ENCODE measurements at places on chromosomes 4 and X.

DNA sequence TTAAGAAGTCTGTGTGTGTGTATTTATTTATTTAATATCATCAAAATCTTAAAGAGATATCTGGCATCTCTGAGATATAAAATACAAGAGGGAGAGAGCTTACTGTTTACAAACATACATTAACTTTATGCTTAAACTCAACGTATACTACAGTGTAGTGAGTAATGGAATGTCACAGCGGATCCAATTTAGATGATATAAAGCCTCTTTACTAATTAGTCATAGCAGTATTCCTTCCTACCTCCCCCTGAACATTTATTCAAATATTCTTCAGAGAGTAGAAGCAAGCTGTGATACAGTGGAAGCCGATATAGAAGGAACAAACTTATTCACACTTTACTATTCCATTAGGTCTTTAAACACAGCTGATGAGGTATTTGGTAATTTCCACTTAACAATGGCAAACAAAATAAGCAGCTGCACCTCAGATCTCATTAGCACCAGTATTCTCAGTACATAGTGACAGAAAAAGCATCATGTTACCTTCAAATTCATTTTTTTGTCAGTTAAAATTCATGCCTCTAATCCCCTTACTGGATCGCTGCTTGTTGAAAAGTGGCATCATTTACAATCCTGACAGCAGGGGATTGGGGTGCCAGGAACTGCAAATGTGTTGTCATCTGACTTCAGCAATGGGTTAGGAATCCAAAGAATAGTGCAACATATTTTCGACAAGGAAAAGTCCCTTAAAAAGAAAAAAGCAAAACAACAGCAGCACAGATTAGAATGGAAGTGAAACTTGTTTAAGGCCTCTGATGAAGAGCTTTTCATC is 658.7 kb upstream of the EPHA5 start:
- no peak for DNase-seq

DNA sequence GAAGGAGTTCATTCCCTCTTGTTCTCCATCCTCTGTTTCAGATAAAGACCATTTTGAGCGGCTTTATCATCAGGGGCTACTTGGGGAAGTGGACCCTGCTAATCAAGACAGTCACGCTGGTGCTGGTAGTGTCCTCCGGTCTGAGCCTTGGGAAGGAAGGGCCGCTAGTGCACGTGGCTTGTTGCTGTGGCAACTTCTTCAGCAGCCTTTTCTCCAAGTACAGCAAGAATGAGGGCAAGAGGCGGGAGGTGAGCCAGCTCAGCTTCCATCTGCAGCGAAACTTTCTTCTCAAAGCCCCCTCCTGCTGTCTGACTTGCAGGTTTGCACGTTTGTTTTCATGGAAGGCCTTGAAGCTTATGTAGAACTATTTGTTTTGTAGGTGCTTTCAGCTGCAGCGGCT is 49.5 kb downstream of the CLCN4 start:
- no peak for DNase-seq

- DNase-seq = no peak
Measured at GRCh38 chrX:13868591-13868990, 51.7 kb upstream of the GPM6B start.

DNA sequence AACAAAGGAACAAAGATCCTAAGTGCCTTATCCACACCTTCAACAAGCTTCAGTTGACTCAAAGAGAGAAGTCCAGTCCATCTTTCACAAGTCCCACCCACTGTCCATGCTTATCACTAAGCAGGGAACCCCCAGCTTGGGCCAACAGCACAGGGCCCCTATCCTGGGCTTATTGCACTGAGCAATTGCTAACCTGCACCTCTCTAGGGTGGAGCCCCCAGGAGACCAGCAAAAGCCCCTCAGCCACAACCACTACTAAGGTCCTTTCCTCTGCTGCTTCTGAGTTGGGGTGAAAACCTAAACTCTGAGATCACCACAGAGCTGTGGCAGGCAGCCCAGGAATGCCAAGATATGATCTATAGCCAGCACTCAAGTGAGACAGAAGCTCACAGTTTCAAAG is 96.7 kb upstream of the PBDC1 start:
- DNase-seq = no peak

- DNase-seq = no peak
Measured at GRCh38 chrX:18010253-18010652, 149.2 kb upstream of the RAI2 start.

DNA sequence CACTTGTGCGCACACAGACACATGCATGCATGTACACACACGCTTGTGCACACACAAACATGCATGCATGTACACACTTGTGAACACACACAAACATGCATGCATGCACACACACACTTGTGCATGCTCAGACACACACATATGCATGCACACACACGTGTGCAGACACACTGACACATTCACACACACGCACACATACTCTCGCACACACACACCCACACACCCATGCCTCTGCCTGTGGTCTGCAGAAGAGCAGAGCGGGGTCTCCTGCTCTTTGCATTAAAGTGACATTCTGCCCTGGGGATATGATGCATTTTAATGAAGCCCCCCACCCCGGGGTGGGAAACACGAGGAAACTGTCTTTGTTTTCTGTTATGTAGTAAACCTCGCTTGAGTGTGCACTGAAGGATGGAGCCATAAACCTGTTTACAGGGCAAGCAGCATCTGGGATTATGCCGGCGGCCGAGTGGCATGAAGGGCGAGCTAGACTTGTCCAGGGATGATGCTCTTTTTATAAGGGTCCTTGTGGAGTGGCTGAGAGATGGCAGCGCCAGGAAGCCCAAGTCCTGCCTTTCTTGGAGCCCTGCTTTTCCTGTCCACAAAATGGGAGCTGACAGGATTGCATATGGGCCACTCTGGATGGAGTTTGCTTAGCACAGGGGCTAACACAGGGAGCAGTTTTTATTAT is 17.8 kb downstream of the PSAPL1 start:
- DNase-seq = no peak

DNA sequence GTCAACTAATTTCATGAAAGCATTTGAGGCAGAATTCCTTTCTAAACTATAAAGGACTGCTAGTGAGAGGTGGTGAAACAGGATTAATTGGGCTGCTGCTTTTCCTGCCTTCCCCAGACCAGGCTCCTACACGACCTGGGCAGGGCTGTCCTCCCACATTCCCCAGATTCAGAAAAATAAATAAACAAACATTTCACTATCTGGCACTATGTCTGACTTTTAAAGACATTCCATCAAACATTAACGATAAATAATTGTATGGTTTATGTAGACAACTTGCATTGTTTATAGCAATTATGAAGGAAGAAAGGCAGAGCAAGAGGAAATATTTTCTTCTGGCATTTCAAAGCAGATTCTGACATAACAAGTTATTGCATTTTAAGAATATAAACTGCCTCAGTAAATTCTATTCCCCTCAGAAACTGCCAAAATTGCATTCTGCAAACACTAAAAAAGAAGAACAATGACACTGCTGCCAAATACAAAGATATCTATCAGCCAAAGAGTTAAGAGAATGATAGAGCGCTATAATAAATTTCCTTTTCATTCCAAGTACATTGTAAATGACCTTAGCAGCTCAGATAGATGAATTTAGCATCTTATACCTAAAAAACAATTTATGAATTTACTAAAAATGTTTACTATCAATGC is 214.7 kb upstream of the INTU start:
- DNase-seq = no peak

DNA sequence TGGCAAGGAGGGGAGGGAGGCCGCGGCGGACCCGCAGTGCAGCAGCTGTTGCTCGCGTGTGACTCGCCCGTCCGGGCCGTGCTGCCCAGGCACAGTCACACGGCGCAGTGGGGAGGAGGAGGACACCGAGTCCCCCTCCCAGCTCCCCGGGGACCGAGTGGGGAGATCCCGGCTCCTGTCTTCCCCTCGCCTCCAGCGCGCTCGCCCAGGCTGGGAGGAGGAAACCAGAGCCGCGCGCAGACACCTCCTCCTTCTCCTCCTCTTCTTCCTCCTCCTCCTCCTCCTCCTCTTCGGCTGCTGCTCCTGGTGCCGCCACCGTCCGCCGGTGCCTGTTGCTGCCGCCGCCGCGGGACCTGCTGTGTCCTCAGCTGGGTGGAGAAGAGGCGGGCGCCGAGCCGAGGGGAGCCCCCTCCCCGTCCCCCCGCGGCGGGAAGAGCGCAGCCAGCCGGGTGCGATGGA is at the start of gene TBC1D1:
TSS of gene TBC1D1 (plus strand) at position 284 of the 459 bp plus-strand sequence. CDS start 11,012 bp downstream, outside the sequence.
- peak; percentile 25 for DNase-seq

- peak; percentile 60 for DNase-seq
Measured at GRCh38 chrX:106481341-106481740, 130.4 kb upstream of the RADX start.

DNA sequence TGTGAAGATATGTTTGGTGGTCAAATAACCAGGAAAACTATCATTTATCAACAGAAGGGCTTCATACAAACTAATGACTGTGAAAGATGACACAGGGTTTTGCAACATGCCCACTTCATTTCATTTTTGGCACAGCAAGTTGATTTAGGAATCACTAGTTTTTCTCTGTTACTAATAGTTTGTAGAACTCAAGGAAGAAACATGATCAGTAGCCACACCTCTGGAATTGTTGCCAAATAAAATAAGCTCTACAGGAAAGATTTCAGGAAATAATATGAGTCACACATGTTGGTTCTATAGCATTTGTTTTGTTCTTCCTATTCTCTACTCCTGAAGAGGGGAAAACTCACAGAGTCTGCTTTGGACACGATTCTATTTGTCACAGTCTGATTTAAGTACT is 255.4 kb downstream of the TLL1 start:
- no peak for DNase-seq

DNA sequence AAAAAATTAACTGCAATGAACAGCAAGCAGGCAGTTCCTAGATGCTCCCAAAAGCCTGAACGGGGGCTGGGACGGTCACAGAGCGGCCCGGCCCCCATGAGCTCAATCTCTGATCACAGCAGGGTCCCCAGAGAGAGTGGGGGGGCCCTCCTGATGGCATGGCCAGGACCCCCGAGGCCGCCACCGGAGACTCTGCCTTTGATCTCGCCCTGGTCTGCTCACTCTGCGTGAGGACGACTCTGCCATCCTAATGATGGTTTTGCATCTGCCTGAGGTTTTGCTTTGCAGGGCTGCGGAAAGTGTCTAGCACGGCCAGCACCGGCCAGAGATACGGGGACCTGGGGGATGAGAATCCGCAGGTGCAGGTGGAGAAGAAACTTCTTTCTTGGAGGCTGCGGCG is 103.8 kb downstream of the SHOX start:
- DNase-seq = no peak

DNA sequence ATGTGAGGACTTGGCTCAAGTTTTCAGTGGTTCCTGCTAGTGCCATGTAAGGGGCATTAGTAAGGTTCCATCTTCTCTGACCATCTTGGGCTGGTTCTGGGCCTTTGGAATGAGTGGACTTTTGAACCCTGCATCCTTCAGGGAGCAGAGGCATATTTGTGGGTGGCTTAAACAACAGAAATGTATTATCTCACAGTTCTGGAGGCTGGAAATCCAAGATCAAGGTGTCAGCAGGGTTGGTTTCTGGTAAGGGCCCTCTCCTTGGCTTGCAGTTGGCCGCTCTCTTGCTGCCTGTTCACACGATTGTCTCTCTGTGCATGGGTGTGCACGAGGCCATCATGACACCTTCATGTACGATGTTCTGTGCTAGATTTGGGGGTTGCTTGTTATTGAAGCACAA is 21.3 kb downstream of the CCKAR start:
- no peak for DNase-seq

DNA sequence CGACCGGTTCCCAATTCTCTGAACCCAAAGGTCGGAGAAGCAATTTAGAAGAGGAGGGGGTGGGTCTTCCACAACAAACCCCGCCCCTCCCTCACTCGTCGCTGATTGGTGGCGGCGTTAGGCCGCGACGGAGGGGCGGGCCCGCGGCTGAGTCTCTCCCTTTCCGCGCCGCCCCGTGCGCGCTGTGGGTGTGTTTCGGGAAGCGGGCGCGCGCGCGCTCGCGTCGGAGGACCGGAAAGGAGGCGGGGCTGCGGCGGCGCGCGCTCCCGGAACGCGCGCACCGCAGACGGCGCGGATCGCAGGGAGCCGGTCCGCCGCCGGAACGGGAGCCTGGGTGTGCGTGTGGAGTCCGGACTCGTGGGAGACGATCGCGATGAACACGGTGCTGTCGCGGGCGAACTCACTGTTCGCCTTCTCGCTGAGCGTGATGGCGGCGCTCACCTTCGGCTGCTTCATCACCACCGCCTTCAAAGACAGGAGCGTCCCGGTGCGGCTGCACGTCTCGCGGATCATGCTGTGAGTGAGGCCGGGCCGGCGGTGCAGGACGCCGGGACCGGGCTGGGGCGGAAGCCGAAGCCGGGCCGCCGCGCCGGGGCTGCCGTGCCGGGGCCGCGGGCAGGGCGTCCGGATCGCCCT is at the start of gene SPCS3:
TSS of gene SPCS3 (plus strand) at position 263 of the 636 bp plus-strand sequence. CDS start at position 374, 111 bp downstream.
- peak; percentile 88 for DNase-seq
